ENCODE measurements at places on chromosomes 11 and 22.

DNA sequence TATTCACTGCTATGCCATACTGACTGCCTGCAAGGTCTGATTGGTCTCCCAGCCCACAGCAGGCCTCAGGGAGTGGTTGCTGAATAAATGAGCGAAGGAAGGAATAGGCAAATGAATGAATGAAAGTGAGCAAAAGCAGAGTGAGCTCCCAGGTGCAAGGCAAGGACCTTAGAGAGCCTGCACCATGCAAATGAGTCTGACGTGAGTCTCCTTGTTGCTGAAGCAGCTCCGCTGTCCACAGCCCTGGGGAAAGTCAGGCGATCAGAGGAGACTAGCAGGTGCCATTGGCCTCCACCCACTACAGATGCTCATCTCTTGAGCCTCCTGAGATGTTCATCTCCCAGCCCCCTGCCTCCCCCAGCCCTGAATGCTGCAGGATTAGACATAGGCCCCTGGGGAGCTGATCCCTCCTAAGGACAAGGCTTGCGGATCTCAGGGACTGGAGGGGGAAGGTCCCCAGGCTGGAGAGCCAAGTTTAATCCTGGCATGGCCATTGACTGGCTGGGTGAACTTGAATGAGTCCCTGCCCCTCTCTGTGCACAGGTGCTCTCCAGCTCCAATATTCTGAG, 22.1 kb downstream of the GDPD5 start:
- no peak for DNase-seq

DNA sequence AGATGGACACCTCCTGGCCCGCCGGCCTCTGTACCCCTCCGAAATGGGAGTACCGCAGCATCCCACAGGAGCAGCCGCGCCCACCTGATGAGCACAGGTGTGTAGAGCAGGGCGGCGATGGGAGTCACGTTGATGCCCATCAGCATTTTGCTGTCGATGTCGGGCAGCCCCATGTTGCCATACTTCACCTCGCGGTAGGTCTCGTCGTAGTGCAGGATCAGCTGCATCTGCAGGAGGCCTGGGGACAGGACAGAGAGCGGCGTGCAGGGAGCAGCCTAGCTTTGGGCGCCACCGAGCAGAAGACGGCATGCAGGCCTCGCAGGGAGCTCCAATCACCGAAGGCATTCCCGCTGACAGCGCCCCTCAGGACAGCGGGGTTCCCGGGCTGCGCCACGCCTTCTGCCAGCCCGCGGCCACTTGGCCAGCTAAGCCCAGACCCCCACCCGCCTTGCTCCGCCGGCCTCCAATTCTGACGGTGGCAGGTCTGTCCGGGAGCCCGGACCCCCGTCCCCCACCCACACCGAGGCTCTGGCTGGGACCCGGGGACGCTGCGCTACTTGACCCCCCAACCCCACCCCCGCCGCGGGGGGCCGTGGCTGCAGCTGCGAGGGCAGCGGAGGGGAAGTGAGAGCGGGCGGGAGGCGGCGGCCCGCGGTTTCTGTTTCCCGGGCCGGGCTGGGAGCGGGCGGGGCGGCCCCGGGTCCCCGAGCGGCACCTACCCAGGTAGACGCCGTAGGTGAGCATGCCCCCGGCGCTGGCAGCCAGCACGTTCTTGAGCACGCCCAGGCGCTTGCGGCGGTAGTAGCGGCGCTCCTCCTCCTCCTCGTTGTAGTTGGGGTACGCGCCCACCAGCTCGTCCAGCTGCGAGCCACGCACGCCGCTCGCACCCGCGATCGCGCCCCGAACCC, 705 bp downstream of the UNC93B1 start:
- DNase-seq = no peak

DNA sequence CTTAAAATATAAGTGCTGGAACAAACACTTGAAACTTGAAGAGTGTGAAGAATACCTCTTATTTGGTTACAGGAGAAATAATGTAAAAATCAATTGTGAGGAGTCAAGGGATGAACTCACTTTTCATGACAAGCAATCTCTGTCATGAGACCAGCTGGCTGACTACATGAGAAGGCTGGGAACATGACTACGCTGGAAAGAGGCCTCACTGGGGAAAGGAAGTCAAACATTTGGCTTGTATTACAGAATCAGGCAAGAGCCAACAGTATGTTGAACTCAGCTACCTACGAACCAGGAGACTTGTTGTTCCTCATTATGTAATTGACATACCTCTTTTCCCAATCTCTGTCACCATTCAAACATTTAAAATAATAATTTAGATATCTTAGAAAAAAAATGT, 14.4 kb downstream of the DCDC1 start:
- DNase-seq = no peak

GRCh38 chr11:16890442-16890841, 123.8 kb downstream of the PLEKHA7 start:
- no peak for DNase-seq

DNA sequence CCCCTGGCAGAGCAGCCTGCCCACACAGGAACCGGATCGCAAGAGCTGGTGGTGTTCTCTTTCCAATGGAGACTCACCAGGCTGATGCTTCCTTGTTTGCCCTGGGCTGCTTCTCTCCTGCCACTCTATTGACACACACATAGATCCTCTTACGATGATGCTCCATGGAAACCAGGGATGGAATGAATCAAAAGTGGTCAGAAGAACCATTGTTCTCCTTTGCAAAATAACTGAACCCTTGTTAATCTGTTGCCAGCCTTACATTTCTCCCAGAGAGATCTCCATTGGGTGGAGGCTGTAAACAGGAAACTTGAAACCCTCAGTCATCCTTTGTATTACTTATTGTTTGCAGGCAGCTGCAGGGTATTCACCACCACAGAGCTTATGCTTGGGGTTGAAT, 24.6 kb upstream of the LDLRAD3 start:
- DNase-seq = no peak

DNA sequence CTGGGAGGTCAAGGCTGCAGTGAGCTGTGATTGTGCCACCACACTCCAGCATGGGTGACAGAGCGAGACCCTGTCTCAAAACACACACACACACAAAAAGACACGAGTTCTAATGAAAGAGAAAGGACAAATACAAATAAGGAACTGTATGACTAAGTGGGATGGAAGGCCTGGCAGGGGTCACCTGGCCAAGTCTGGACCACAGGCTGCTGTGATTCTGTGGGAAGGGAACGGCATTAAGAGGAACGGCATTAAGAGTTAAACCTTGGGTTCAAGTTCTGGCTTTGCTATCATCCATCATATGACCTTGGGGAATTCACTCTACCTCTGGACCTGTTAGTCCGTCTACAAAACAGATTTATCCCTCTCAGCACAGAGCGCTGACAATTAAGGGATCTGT, 47.7 kb downstream of the LRFN4 start:
- DNase-seq = no peak

DNA sequence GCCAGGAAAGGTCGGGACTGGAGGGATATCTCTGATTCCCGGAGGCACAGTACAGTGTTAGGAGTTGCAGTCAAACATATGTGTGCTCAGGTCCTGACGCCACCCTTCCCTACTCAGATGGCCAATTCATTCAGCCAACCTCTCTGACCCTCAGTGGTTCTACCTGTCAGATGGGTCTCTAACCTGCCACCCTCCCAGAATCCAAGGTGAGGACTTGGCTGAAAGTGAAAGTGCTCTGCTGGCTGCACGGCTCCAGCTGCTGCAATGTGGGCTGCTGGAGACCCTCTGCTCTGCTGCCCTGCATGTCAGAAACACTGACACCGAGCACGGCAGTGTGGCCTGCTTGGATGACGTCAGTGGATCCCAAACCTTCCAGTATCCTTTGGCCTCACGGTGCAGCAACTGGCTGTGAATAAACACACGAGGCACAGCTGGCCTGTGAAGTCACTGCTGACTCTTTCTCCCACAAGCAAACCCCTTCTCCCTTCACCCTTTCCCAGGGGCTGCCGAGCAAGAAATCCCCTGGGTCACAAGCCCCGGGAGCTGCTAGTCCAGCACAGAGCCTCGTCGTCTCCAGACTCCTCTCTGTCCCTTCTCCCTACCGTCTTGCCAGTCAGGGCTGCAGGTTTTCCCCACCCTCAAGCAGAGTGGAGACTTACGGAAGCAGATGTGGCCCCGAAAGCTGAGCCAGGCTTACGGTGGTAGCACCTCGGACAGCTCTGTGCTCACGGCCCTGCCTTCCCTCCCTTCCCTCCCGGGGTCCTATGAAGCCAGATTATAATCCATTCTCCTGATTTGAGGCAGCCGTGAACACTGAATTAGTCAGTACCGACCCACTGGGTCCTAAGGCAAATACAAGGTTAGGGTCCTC, 24.3 kb downstream of the KIAA0930 start:
- DNase-seq = peak; percentile 28

DNA sequence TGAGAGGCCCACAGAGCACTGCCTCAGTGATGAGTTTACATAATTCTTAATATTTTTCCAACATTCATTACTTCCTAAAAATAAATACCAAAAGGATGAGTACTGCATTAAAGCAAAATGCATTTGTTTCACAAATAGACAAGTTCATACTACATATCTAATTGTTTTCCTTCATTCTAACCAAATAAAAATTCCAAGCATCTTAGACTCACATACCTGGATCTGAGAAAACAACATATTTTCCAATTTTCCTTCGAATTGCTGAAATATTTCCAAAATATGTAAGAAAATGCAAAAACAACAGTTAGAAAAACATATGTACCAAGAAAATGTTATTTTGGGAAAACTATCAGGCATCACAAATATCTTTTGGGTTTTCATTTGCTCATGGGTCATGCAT, 127.9 kb upstream of the CEP126 start:
- peak; percentile 80 for DNase-seq

DNA sequence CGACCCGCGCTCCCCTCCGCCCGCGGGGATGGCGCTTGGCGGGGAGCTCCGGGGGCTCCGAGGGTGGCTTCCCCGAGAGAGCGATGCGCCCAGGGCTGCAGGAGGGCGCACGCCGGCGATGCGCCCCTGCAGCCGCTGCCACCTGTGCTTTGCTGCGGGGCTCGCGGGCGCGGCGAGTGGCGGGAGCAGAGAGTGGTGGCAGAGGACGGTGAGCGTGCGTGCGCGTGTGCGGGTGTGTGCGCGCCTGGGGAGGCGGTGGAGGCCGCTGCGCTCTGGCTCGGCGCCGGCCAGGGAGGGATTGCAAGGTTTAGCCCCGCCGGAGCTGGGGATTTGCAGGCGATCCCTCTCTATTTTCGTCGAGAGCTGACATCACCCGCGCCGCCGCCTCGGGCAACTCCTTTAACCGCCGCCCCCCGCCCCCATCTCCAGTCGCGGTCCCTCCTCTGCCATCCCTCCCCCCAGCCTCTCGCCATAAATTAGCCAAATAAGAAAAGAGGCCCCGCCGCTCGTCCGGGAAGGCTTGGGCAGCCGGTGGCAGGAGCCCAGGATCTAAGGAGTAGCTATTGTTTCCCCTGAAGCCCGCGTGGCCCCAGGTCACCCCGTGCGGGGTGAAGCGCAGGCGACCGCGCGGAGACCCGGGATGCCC, at the start of gene SLC1A2:
Gene SLC1A2, minus strand, starts transcription at position 375 of the 646 bp plus-strand sequence. CDS start 592 bp downstream, outside the sequence.
- peak; percentile 35 for DNase-seq

DNA sequence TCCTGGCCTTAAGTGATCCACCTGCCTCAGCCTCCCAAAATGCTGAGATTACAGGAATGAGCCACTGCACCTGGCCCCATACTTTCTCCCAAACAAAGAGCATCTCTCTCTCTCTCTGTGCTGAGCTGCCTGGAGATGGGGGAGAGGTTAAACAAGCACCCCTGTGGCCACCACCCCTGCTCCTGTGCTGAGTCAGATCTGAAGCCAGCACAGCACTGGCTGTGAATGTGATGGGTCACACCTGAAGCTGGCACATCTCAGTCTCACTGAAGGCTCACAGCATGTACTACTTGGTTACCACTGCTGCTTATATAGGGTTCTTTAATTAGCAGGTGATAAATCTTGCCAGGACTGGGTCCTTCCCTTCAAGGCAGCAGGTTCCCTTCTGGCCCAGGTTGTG, 10.8 kb upstream of the WEE1 start:
- DNase-seq = no peak

DNA sequence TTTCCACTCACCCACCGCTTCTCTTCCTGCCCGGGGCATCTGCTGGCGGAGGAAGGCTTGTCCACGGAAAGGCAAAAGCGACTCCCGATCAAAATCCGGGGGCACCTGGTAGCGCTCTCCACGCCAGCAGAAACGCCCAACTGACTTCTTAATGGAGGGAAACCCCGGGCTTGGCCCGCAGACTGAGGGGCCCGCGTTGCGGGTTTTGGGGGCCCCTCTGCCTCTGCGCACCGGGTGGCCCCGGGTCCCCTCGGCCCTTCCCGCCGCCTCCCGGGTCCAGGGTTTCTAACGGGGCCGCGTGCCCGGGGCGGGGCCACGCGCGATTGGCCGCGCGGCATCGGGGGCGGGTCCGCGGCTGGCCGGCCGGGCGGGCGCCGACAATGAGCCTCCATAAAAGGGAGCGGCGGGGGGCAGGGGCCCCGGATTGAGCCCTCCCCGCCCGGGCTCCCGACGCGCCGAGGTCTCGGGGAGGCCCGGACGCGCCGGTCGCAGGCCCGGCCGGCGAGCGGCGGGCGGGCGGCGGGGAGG, at the start of gene SPINDOC:
Gene SPINDOC, plus strand, starts transcription at position 422 of the 528 bp plus-strand sequence. CDS start 231 bp downstream, outside the sequence.
- peak; percentile 80 for DNase-seq

DNA sequence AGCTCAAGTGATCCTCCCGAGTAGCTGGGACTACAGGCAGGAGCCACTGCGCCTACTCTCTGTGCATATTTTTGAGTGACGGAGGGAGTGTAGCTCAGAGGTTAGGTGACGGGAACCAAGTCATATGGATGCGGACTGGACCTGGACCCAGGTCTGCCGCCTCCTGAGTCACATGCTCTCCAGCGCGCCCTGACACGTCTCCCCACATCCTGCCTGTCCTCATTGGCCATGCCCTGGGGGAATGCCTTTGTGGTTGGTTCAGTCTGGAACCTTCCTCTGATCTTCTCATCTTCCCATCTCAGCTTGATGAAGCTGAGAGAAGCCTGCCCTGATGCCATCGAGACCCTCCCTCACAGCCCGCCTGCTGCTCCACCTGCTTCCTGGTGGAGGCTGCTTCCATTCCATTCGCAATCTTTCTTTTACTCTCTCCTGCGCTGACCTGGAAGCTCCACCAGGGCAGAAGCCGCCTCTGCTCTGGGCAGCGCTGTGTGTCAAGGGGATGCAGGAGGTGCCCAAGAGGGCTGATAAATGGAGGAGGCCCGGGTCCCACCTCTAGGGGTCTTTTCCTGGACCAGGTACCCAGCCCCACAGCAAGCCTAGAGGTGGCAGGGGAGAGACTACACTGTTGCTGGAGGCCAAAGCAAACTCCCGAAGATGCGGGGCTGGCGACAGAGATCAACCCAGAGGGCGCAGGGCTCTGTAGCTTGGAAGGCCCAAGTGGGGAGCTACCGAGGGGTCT, 13.9 kb upstream of the BAIAP2L2 start:
- DNase-seq = no peak

DNA sequence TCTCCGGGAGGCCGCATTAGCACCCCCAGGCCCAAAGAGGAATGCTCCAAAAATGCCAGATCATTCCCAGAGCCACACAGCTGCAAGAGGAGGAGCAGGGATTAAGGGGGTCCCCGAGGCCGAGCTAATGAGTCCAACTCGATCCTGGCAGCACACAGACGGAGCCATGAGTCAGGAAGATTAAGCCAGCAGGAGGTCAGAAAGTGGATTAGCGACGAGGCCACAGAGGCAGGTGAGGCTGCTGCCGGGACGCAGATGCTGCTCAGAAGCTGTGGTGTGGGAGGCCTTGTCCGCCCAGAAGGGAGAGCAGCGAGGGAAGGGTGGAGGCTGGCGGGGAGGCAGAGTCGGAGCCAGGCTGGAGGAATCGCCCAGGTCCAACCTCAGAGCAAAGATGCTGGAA, 120.5 kb downstream of the SHANK2 start:
- no peak for DNase-seq

Data from fibroblast of skin of back (primary cell).